8988T (cell line): ENCODE measurements at places on chromosomes 2 and 18.

DNA sequence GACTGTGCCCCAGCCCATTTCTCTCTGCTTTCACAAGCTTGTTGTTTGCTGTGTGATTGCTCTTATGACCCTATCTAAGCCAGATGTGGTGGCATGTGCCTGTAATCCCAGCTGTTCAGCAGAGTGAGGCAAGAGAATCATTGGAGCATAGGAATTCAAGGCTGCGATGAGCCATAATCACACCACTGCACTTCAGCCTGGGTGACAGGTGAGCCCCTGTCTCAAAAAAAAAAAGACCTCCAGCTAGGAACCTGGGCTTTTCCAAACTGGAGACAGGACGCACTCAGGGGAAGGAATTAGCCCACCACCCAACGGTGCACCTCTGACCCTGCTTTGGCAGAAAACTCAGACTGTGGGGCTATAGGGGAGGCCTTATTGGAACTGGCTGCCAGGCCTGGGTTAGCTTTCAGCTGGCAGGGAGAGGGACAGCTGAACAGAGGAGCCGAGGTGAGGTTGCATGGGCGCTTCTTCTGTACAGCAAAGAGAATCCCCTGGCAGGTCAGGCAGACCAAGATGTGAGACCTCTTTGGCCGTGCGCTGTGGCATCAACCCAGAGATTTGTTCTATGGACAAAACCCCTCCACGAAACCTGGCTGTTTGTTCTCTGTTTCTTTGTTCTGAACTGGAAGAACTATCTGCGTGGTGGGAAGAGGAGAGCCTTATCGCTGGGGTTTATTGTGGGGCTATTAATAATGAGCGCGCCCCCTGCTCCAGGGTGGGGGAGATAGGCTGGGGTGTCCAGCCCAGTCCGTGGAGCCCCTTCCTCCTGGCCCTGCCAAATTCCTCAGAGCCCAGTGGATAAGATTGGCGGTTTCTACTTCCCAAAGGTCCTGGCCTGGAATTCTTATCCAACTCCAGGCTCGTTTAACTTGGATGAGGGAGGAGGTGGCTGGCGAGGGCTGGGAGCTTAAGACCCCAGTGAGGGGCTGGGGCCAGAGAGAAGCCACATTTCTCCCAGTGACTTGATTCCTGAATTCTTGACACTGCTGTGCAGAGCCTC, 38.8 kb upstream of the SMAD7 start:
- no peak for DNase-seq

GRCh38 chr2:232325324-232326273, 53.0 kb upstream of the ALPP start:
- no peak for DNase-seq

GRCh38 chr2:70258532-70258875, 567 bp downstream of the PCYOX1 start:
- no peak for DNase-seq

GRCh38 chr2:28437918-28438317, 45.3 kb downstream of the FOSL2 start:
- DNase-seq, result no peak

DNA sequence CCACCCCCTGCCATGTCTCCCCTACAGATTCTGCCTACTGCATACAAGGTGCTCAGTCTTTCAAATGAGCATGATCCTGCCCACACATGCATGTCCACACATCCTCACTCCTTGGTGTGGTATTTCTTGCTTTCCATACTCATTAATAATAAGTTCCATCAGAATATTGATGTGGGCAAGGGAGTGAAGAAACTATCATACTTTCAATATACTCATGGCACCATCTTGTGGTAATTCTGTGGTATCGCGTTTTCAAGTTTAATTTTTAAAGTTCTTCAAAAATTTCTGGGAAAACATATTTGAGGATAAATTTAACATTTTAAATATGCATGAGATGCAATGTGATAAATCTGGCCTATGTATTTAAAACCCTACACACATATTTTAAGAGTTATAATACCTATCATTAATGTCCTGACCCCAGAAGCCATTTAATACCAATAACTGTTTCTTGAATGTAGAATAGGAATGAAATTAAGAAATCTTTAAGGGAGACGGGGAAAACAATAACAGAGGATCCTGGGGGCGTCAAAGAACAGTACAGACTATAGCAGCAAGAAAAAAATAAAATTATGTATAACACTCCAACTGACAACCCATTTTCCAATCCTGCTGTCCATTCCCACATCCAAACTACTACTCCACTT, 110.1 kb downstream of the ZNF385B start:
- no peak for DNase-seq

DNA sequence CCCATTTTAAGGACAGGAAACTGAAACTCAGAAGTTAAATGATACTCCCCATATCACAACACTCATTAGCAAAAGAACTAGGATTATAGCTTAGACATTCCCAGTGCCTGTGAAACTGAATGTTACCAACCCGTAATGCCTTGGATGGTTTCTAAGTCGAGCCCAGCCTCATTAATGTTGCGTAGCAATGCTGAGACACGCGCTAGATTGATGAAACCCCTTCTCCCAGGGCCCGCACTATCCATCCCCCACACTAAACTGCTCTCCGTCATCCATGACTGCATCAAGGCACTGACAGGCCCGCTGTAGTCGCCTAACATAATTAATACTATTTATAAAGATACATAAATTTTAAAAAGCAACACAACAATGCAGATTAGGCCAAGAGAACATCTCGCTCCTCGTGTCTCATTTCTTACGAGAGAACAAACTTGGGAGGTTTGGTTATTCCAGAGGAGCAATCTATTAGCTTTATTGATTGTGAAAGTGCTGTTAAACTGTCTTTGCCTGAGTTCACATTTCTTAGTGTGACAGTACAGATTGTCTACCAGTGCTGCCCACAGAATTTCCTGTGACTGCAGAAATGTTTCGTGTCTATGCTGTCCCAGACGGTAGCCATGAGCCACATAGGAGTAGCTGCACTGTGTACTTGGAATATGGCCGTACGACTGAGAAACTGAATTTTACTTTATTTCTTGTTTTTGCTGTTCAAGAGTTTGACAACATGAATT, 312.2 kb upstream of the RAB12 start:
- DNase-seq, result no peak

DNA sequence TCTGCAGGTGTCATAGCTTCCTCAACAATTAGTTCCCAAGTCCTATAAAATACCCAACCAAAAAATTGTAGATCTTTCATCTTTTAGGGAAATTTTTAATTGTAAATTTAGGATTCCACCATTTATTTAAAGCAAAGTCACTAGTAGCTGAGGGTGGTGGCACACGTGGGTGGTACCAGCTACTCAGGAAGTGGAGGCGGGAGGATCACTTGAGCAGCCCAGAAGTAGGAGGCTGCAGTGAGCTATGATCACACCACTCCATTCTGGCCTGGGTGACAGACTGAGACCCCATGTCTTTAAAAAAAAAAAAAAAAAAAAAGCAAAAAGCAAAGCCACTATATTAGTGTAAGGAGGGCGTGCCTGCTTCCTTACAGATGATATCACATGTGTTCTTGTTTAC, 60.3 kb upstream of the GREB1L start:
- no peak for DNase-seq

- DNase-seq, result no peak
Measured at GRCh38 chr2:49933711-49934110, 779.4 kb upstream of the FSHR start.

GRCh38 chr2:220891405-220891804, 680.7 kb downstream of the EPHA4 start:
- DNase-seq, result peak; percentile 35

DNA sequence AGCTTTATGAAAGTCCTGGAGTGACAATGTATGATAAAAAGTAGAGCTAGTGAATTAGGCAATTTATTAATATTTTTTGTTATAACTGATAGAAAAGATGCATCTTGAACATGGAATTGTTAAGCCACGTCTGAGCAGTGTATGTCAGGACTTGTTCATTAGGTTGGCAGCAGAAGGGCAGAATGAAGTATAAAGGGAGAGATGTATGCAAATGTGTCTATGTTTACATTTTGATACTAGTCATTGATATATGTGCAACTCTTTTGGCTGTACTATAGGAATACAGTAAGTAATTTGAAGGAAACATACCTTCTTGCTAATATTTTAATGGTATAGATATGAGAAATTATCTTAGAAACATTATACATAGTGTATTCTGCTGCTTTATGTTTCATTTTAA, 49.0 kb upstream of the TMEM247 start:
- no peak for DNase-seq

DNA sequence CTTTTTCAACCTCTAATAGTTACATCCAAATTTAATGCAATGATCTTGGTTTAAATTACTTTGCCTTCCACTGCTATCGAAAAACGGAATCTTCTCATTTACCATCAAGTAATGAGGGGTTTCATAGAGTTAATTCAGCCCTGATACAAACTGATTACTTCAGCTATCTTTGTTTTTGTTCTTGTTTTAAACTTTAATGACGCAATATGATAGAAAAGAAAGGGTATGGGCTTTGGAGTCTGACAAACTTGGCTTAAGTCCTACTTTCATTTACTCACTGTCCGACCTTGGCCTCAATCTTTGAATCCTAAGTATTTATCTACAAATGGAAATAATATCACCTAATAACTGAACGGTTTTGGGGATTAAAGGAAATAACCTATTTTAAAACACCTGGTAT, 16.1 kb downstream of the ADAM17 start:
- DNase-seq, result no peak

GRCh38 chr2:157572725-157573124, 55.9 kb downstream of the ACVR1C start:
- DNase-seq, result peak; percentile 10

DNA sequence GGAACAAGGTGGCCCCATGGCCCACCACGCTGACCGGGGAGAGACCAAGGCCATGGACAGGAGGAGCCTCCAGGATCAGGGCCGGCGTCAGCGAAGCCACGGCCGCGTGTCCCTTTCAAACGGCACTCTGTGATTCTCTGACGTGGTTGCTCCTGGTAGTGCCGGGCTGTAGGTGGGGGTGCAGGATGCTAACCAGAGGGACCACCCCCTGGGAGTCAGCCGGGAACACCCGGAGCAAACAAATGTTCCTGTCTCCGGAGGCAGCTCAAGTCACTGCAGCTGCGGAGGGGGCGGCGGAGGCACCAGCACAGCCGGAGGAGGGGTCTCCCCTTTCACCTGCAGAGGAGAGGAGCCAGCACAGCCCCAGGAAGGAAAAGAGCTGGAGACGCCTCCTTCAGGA, 750.6 kb upstream of the SALL3 start:
- DNase-seq, result no peak
